ENCODE measurements at places on chromosomes 5 and 9.

- no peak for DNase-seq
Observed at GRCh38 chr9:133979273-133979920, 12.7 kb downstream of the VAV2 start.

DNA sequence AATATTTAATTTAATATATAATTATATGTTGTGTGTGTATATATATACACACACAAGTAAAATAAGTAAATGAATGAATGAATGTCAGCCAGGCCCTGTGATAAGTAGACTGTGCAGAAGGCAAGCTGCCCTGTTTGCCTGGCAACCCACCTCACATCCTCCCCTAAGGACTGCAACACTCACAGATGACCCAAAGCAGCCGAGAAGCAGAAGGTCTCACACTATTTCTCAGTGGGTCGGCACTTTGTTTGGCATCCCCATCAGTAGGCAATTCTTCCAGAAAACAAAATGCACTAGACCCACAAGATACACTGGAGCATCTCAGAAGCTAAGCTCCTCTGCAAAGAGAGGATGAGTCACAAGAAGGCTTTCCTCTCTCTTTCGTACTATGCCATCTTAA lies 152.1 kb upstream of the GRAMD2B start:
- no peak for DNase-seq

DNA sequence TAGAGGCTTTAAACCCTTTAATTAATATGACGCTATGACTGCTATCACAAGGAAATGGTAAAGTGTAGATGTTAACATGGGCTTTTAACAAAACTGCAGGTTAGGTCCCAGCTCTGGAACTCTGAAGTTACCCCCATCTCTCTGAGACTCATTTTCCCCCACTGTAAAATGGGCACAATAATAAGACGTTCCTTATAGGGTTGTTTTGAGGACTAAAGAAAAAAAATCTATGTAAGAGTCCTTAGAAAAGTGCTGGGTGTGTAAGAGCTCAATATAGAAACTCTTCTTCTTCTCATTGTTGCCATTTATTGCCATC lies 45.8 kb upstream of the STK32A start:
- DNase-seq: no peak

GRCh38 chr5:134580001-134580460 lies 52.6 kb downstream of the SAR1B start:
- DNase-seq: no peak

DNA sequence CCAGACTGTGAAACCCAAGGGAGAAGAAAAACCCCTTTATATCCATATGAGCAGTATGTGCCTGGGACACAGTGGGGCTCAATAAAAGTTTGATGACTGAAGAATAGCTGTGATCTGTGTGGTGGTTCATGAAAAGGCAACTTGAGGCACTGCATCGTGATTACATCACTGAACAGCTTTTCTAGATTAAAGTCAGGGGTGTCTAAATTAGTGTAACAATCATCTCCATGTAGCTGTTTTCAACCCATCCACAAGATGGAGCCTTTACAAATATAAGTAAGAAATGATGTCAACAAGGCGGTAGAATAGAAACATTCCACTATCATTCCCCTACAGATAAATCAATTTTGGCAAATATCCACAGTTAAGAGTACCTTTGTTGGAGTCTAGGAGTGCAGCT lies 55.5 kb downstream of the PRRC1 start:
- DNase-seq: no peak

- DNase-seq: no peak
Observed at GRCh38 chr9:105921057-105921726, 226.9 kb downstream of the TMEM38B start.

GRCh38 chr5:97142521-97143254 lies at the start of gene LIX1:
Gene LIX1, minus strand, starts transcription at chr5:97142611. Its CDS starts 35 bp downstream, at chr5:97142576.
- DNase-seq: no peak

GRCh38 chr5:149284501-149284900 lies 12.8 kb downstream of the AFAP1L1 start:
- no peak for DNase-seq

- no peak for DNase-seq
Observed at GRCh38 chr9:20591223-20591622, 31.1 kb downstream of the MLLT3 start.

DNA sequence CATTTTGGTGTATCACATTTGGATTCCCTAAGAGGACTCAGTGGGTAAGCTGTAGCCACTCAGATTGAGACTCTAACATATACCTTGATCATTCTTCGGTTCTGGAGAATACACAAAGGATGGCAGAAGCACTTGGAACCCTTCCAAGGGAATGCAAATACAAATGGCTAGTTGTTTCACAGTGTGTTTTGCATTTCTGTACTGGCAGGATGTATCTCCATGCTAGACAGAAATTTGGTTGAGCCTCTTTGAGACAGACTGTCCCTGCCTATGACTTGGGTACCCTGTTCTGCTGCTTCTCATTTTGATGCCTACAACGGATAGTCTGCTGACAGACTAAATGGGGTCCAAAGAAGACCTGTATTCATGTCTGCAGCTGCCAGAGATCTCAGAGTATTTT lies 273.5 kb downstream of the TMEM38B start:
- no peak for DNase-seq

GRCh38 chr5:14672484-14673394 lies 8.2 kb downstream of the OTULIN start:
- no peak for DNase-seq

DNA sequence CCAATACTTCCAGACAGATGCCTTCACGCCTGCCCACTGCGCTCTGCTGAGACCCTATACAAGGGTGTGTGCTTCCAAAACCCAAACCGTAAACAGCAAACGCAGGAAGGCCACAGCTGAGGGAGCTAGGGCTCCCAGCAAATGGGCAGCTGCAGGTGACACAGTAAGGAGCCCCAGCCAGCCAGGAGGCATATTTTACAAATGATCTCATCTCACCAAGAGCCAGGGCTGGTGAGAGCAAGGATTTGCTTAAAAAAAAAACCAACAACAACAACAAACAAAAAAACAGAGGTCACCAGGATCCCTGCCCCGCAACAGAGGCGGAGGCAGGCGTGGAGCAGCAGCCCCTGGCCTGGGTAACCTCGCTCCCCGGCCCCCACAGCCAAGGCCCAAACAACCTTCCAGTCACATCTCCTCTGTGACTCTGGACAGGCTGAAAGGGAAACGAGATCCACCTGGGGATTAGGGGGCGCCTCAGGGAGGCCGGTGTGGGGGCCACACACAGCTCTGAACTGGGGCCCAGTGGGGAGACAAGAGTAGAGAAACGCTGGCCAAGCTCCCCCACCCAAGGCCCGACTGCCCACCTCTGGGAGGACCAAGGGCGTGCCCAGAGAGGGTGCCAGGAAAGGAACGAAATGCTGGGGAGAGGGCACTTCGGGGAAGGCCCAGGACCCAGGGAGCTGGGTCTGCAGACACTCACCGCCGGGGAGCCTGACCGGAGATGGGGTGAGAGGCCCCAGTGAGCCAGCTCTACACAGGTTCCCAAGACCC lies 3.3 kb downstream of the NACC2 start:
- no peak for DNase-seq

- no peak for DNase-seq
Observed at GRCh38 chr9:129667850-129668249, 2.4 kb downstream of the PRRX2 start.

DNA sequence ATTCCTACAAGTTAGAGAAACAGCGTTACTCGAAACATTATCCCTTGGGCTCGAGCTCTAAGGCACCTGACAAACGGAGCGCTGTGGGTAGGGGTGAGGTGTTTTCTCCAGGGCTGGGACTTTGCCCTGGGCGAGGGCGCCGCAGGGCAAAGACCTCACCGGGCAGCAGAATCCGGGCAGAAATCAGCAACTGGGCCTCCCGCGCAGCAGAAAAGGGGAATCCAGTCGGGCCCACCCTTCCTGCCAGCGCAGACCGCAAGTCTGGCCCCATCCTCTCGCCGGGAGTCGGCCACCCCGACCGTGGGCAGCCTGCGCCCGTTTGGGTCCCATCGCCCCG lies 430 bp upstream of the MSH3 start:
- no peak for DNase-seq

GRCh38 chr5:87361536-87362213 lies 51.1 kb downstream of the CCNH start:
- DNase-seq: no peak

GRCh38 chr9:38202336-38202938 lies 133.4 kb upstream of the SHB start:
- no peak for DNase-seq

DNA sequence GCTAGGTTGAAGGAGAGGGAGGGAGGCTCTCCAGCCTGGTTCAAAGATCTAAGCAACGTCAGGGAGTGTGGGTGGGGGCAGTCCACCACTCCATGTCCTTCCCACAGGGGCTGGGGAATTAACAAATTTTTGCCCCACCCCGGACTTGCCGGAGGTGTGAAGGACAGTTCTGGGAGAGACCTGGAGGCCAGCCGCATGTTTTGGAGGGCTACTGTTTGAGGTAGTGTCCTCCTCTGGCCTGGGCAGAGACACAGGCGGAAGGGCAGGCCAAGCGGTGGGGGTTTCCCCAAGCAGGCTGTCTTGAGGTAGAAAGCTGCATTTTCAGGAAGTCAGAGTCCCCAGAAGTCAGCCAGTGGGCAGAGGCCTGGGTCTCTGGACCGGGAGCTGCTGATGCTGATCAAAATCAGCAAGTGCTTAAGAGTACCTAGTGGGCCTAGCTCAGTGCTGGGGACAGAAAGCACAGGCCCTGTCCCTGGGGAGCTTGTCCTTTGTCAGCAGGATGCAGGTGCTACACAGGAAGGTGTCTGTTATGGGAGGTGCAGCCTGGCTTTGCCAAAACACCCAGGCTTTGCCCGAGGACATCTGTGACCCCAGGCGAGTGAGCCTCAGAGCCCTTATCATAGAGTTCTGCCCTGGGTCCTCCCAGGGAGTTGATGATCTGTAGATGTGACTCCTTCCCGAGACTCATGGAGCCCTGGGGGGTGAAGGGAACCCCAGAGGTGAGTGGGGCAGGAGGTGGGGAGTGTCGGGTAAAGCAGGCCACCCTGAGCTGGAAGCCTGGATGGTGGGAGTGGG lies 18.5 kb downstream of the JADE2 start:
- DNase-seq: peak; percentile 7

- DNase-seq: peak; percentile 36
Observed at GRCh38 chr5:179819296-179820126, 1.2 kb upstream of the SQSTM1 start.

- no peak for DNase-seq
Observed at GRCh38 chr9:2478421-2478820, 143.2 kb upstream of the VLDLR start.

DNA sequence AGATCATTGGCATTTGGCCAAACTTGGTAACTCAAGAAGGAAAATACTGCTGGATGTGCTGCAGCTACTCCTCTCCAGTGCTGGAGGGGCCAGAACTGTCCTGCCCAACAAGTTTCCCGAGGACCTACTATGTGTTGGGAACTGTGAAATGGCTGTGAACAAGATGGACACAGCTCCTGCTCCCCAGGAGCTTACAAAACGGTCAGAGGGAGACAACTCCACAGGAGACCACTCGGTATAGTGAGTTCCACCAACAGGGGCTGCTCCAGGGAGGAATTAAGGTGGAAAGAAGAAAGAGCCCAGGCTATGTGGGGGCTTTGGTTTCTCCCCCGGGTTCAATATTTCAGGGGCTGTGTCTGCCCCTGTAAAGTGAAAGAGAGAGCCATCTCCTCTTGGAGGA lies 78.8 kb downstream of the GNA14 start:
- no peak for DNase-seq

DNA sequence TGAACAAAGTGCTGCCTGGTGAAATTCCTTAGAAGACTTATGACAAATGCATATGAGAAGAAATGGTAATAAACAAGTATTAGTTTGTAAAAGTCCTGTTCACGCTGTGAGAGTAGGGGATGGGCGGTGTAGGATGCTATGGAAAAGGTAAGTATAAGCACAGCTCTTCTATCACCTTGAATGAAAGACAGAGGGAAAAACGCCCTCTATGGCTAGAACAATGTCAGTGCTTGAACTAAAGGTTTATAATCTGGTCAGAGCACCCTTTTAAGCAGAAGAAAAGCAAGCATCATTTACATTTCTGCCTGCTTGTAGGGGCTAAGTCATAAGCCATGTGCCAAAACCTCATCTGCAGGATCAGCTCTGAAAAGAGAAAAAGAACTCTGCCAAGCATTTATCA lies 115.2 kb downstream of the LHFPL2 start:
- no peak for DNase-seq

DNA sequence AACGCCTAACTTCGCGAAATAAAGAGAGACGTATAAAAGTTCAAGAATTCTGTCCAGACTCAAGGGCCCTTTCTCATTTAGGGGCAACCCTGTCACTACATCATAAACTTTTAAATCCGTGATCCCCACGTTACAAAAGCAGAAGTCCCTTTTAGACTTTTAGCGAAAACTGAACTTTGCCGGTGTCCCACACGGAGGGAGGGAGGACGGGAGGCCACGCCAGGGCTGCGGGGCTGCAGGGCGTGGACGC lies 515 bp upstream of the F2R start:
- no peak for DNase-seq

GRCh38 chr5:73781107-73781768 lies 155.2 kb downstream of the ARHGEF28 start:
- DNase-seq: no peak

- no peak for DNase-seq
Observed at GRCh38 chr5:85998656-85999055, 619.1 kb upstream of the COX7C start.

DNA sequence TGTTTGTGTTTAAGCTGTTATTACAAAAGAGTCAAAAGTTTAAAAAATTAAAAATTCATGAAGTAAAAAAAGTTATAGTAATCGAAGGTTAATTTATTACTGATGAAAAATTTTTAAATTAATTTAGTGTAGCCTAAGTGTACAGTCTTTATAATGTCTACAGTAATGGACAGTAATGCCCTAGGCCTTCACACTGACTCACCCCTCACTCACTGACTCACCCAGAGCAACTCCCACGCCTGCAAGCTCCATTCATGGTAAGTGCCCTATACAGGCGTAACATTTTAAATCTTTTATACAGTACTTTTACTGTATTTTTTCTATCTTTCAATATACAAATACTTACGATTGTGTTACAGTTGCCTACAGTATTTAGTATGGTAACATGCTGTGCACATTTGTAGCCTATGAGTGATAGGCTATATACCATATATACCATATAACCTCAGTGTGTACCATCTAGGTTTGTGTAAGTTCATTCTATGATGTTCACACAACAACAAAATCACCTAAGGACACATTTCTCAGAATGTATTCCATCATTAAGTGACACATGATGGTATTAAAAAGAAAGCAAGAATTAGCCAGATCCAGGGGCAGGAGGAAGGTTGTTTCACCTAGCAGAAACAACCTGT lies 40.1 kb downstream of the DCAF10 start:
- DNase-seq: no peak

Measured in effector CD4-positive, alpha-beta T cell (primary cell).